ENCODE measurements at places on chromosomes 1 and 21.

DNA sequence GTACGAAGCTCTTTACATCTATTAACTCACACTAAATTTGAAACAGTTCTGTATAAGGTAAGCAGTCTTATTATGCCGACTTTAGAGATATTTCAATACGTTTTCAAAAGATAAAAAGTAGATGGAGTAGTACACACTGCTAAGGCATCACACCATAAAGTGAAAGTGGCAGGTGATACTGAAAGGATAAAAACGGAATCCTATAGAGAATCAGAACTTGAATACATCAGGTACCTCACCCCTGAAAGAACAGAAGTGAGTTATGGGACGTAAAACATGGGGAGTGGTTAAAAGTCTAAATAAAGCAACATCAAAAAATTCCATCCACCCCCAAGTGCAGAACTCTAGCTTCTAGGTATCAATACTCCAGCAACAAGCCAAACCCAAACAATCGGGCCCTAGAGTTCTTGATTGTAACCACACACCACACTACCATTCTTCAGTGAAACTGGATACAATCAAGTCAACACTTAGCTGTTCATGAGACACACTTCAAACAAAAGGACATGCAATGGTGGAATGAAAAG, 142.6 kb downstream of the SMYD3 start:
- DNase-seq = no peak

GRCh38 chr1:235679005-235679404, 29.4 kb upstream of the GNG4 start:
- no peak for DNase-seq

GRCh38 chr1:201103666-201104065, 8.6 kb downstream of the CACNA1S start:
- DNase-seq = no peak

GRCh38 chr1:65818966-65819365, 26.3 kb downstream of the PDE4B start:
- no peak for DNase-seq

DNA sequence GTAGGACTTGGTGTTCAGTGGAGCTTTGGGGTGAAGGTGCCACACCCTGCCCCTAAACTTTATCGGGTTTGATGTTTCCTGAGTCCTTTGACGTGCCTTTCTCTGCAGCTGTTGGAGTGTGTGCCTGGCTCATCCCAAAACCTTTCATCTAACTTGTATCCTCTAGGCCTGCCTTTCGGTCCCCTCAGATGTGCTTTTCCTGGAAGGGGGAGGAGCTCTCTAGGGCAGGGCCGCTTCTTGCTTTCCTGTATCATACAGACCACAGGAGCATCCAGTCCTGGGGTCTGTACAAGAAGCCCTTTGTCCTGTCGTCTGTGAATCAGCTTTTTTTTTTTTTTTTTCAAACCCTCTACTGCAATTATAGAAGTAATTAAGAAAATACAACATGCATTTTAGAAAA, 35.7 kb downstream of the PTGFRN start:
- no peak for DNase-seq

Data from GOT3 (cell line).